ENCODE measurements at places on chromosomes 5 and 9.

DNA sequence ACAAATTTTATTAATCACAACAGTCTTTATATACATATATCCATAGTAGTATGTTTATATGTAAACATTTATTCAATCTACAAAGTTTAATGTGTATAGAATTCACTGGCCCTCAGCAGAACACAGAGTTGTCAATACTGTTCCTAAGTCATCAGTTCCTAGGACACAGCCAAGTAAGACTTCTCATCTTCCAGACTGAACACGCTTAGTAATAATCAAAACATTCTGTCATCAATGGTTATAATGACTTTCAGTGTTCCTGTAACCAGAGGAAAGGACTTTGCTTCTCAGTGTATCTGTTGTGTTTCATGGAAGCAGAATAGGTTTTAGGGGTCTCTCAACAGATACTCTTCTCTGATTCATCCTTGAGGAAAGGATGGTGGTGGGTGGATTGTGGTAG lies 82.2 kb downstream of the SMIM23 start:
- DNase-seq = no peak

DNA sequence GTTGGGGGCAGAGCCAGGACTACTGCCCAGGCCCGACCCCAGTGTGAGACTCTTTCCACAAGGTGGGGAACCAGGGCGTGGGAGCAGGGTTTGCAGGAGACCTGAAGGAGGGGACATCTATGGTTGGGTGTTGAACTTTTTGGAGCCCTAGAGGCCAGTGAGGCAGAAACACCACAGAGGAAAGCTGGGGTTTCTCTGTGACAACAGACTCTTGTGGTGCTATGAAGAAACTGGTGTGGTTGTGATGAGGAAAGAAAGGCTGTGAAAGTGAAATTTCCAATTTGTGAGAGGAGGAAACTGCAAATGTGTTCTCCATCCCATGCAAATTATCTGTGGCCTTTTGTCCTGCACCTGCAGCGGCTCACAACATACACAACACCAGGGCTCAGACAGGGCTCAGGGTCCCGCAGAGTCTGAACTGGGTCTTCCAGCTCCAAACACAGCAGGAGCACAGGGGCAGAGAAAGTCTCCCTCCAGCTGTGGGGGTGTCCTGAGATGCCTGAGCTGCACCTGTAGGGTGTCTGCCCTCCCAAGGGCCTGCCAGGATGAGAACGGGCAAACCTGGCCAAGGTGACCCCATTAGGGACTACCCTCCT lies 51.4 kb upstream of the GRHPR start:
- DNase-seq = no peak

- no peak for DNase-seq
Measured at GRCh38 chr5:56696900-56697299, 118.4 kb upstream of the MAP3K1 start.

DNA sequence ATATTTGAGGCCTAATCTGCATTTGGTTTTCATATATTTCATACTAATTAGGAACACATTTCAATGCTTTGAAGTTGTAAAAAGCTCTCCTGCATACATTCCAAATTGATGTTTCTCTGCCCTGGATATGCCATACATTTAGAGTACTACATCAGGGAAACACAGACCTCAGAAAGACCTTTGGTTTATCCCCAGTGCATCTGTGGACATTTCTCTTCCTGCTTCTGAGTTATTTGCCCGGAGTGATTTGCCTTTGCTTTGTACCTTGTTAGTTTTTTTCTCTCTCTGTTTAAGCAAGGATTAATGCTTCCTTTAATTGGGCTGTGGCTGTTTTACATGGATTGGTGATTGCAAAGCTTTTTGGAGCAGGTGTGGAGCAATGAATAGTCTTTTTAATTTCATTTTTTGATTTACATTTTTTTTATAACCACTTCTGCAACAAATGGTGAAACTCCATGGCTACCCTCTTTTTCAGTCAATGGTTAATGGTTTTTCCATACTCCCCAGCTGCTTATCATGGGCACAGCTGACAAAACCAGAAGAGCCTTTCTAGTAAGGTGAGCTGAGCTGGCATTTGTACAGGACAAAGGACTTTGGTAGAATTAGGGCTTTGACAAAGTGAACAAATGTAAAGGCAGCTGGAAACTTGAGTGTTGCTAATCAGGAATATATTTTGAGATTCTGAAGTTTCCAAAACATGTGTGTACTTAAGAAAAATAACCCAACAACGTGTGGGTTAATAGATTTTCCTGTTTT lies 54.2 kb downstream of the ZSWIM6 start:
- no peak for DNase-seq

- no peak for DNase-seq
Measured at GRCh38 chr5:151002681-151003502, 17.5 kb upstream of the GPX3 start.

GRCh38 chr9:117411547-117411946 lies 3.3 kb downstream of the ASTN2 start:
- DNase-seq = no peak

DNA sequence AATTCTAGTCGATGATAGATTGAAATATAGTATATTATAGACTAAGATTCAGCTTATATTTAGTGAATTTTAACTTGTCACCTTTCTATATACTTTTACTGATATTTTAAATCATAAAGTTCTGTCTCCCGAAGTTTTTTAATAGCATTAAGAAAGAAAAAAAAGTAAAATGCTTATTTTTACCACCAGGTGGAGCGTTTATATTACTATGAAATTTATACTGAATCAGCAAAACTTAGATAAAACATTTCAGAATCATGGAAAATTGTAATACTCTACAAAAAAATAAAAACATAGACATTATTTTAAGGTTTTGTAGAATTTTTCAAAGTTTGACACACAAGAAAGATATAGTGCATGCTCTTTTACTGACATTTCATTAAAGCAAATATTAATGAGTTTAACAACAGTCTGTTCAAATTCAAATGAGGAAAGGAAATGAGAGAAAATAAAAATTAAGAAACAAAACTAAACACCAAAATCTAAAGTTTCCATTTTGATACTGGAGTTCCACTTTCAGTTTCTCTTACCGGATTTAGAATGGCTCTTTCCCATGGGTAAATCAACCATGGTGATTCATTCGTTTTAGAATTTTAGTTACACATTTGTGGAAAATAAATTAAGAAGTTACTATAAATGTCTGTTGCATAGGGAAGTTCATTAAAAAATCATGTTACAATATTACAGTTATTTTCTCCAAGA lies 1035.3 kb downstream of the CDH12 start:
- DNase-seq = no peak

- DNase-seq = no peak
Measured at GRCh38 chr9:5532306-5532705, 22.0 kb downstream of the PDCD1LG2 start.

DNA sequence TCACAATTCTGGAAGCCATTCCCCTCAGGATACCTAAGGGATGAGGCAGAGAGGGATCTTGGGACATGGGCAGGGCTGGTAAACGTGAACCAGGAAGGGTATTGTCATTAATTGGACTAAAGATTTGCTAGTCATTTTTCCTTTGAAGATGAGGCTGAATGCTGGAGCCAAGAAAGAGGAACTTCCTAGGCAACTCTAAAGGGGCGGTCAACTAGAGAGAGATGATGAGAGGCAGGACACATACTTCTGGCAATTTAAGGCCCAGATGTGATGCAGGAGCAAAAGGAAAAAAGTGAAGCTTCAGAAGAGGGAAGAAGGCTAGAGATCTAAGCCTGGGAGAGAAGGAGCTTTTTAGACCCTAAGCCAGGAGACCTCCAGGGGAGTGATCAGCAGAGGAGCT lies 5.6 kb downstream of the GBA2 start:
- no peak for DNase-seq

- no peak for DNase-seq
Measured at GRCh38 chr9:71758785-71759184, 9.5 kb downstream of the CEMIP2 start.

DNA sequence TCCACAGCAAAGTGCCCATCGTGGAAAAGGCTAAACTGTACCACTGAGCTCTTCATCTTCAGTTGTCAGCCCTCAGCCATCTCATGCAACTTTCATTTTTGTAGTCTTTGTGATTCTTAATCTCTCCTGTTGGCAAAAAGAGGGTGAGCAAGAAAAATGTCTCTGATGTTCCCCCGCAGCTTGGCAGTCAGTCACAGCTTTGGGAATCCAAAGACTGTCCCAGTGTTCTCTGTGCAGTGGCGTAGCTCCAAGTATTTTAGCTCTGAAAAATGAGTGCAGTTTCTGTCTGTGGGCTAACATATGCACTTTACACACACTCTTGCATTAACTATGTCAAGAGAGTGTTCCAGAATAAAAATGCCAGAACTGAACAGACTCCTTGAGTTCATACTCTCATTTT lies 372.2 kb downstream of the TMEM232 start:
- no peak for DNase-seq

DNA sequence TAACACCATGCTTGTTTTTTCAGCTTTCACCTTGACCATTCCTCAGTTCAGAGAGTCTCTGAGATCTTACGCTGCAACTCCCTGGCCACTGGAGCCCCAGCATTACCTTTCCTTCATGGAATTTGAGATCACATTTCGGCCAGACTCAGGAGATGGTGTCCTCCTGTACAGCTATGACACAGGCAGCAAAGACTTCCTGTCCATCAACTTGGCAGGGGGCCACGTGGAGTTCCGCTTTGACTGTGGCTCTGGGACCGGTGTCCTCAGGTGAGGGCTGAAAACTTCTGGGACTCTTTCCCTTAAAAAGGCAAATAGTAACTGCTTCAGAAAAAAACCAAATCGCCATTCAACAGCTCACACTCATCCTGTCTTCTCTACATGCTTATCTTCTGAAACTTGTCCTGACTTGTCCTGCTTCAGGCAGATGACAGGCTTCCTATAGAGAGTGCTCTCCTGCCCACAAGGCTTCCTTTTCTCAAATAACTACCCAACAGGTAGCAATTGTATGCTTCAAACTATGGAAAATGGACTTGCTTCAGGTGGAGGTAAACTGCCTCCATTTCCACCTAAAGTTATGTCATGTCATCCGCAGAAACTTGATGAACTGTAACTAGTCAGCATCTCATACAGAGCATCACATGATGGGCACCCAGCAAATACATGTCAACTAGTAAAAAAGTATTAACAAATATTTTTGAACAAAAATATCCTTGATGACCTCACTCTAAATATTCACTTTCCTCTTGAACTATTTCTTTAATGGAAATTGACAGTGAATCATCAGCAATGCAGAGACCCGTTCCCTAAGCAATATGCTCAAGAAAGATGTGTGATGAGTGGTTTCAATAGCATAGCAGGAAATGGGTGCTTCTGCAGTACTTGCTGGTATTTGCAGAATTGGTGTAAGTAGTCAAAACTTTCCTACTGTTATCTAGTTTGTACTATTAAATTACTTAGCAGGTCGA lies 129.2 kb downstream of the LIFR start:
- no peak for DNase-seq

- DNase-seq = no peak
Measured at GRCh38 chr5:143931476-143931875, 119.5 kb downstream of the HMHB1 start.

DNA sequence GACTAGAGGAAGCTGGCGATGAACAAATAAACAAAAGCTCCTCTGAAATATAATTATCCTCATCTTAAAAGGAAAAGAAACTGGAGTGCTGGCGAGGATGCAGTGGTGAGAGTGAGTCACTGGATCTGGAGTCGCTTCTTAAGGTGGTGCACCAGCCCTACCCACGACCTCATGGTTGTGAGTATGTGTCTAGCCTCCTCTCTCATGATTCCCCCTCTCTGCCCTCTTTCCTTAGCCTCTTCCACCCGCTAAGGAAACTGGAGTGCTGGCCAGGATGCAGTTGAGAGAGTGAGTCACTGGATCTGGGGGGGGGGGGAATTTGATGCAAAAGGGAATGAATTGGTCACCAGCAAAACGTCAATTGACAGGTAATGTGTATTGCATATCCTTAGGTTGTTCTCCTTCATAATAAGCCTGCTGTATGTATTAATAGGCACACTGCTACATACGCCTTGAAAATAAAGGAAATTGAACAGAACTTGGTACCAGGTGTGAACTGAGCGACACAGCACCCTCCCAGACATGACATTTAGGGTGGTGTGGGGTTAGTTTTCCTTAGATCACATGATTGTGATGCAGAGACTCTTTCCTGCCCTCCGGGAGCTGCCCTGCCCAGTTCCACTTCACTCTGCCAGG lies 36.3 kb upstream of the EBF1 start:
- no peak for DNase-seq

DNA sequence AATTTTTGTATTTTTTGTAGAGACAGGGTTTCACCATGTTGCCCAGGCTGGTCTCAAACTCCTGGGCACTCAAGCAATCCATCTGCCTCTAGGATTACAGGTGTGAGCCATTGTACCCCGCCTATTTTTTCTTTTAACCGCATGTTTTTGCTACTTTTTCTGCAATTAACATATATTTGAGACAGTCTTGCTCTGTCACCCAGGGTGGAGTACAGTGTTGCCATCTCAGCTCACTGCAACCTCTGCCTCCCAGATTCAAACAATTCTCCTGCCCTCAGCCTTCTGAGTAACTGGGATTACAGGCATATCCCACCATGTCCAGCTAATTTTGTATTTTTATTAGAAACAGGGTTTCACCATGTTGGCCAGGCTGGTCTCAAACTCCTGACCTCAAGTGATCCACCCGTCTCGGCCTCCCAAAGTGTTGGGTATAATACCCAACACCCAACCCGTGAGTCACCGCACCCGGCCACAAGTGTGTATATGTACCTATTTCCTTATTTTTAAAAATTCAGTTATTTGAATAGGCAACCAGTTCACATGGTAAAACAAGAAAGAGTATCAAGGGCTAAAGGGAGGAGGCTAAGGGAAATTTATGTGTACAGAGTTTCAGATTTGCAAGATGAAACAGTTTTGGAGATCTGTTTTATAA lies 13.3 kb downstream of the PHAX start:
- no peak for DNase-seq

DNA sequence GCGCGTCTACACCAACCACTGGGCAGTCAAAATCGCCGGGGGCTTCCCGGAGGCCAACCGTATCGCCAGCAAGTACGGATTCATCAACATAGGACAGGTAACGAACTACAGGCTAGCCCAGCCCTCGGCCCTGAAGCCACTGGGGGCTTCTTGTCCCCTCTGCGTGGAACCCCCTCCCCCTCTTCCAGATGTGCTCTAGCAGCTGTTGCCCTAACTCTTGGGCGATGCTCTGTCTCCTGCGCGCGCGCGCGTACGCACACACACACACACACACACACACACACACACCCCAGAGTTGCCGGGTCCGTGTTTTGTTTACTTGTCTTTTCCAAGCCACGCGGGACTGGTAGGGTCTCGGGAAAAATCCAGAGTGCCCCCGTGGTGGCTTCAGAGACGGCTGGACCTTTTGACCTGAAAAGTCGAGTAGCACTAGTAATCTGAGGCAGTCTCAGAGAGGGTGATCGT lies 836 bp downstream of the PCSK5 start:
- no peak for DNase-seq

DNA sequence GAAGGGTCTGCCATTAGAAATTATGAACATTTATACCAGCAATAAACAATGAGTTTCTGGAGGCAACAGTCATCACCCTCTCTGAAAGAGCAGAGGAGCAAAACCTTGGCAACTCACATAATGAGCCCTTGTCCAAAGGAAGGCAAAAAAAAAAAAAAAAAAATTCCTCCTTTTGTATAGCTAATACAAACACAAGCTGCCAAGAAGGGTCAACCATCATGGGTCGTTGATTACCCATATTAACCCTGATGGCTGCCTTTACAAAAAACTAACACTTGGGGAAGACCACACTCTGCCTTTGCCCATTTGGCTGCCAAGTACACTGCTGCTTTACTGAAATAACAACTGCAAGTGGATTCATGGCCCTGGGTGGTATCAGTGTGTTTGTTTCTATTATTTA lies 272.7 kb downstream of the ADAMTSL1 start:
- DNase-seq = no peak

Measured in NCI-H187 (cell line).